ENCODE measurements at places on chromosomes 7 and 10. TPM values are rescaled to one million over a fixed set of nuclear protein-coding genes. Genes with fewer than 3 reads are reported as not detected.

DNA sequence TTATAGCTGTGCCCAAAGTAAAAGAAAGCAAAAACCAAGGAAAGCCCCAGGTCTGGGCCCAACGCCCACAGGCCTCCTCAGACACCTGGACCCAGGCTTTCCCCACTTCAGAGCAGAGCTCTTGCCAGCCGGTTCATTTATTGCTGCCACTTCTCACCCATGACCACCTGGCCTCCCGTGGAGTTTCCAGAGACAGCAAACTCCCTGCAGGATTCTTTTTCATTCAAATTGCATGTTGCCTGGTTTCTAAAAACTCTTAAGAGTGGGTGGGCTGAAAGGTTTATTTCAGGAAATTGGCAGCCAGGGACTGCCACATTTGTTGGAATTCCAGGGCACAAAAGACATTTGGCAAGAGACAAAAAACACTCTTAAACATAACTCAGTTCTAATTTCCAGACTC, 4.7 kb downstream of the VOPP1 start:
- no peak for DNase-seq

GRCh38 chr10:49599546-49599945, 10.6 kb upstream of the SLC18A3 start:
- no peak for DNase-seq

DNA sequence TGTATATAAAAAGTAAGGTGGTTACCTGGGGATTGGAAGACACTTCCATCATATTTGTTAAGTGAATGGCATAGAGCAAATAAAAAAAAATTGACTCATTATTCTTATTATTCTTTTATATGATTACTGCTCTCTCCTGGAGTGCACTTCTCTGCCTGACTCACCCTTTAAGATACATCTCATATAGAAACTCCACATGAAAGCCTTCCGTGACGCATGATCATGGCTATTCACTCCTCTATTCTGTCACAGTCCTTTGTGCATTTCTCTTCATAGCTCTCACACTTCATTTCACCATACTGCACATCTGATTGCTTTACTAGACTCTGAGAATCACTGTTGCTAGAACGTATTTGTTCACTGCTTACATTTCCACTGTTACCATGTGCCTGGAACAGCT, 597.3 kb downstream of the CNTNAP2 start:
- DNase-seq = no peak

- DNase-seq = no peak
Observed at GRCh38 chr10:117550076-117550475, 7.5 kb downstream of the EMX2 start.

Gene NKX6-2
- total RNA-seq = not detected

Gene AGR3
- total RNA-seq = not detected

Gene GNG11
- 9.8 TPM for total RNA-seq

DNA sequence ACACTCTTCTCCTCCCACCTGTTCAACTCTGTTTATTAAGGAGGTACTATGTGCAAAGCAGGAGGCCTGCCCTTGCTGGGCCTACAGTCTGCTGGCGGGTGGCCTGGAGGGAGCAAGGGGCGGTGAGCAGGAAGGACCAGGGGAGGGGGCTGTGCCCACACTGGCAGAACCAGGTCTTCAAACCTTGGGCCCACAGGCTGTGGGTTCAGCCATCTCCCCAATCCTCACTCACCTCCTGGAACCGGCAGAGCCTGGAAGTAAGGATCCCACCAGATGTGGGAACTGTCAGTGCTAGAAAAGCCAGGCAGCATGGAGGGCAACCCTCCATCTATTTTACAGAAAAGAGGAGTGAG, 50.8 kb downstream of the CAMK2B start:
- DNase-seq = peak; percentile 19

DNA sequence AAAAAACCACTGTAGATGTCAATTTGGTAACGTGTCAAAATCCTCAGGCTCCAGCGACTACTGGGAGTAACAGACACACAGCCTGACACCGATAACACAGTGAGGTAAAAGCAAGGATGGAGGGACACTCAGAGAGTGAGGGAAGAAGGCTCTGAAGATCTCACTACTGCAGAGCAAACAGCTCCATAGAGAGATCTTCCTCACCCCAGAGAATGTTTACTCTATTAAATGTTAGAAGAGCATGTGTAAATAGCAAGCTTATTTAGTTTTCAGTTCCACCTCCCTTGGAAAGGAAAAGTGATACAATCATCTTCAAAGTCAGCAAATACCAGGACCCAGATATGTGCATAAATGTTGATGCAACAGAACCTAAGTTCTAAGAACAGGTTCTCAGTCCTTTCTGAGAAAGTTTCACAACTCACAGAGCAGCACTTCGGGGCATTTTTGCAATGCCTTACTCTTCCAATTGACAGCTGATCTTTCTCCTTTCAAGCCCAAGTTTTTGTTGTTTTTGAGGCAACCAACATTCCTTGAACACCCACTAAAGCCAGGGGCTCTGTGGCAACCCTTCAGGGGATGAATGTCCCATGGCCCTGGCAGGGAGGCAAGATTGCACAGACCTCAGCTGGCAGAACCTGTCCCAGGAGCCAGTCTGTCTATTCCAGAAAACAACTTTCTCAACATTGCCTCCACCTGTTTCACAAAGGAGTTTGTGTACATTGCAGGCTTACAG, 177.4 kb downstream of the SFMBT2 start:
- no peak for DNase-seq

GRCh38 chr7:7554021-7554432, 12.7 kb upstream of the MIOS start:
- DNase-seq = no peak

Gene FBXO24
- total RNA-seq = not detected

Gene FAM13C
- 49.7 TPM for total RNA-seq

DNA sequence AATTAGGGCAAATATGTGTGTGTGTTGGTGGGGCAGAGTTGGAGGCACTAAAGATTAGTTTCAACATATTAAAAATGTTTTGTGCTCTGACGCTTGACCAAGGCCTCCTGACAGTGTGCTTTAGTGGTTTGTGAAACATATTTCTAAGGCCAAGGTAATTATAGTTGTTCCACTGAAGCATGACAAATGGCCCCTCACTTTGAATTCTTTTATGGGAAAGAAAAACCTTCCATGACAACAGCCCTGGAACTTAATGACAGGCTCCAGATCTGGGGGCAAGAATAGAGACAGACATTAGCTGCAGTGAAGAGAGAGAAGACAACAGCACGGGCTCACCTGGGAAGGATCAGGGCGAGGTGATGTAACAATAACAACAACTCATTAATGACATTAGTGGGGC, 155.8 kb downstream of the CHN2 start:
- DNase-seq = no peak

DNA sequence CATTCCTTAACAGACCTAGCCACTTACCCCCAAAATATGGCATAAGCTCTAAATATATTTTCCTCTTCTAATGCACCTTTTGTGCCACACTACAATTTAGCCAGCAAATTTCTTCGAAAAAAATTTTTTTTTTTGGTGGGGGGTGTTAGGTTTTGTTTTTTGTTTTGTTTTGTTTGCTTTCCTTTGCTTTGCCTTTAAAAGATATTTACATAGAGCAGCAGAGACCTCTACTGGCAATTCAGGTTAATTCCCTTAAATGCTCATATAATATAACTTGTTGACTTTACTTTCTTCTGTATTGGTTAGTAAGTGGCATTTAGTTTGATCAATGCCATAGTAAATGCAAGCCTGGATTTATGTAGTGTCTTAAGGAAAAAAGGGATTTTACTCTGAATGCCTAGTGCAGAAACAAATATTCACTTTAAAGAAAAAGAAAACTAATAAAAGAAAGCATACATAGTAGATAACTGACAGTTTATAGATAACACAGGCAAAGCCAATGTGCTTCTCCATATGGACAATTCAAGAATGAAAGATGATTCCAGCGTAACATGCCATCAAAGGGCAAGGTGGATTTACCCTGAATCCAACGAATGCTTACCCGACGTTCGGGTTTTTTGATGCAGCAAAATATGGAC, 1250.6 kb downstream of the GATA3 start:
- DNase-seq = no peak

Gene SLC35B4
- 16.0 TPM for total RNA-seq

GRCh38 chr10:60732807-60733516, 45.3 kb upstream of the CDK1 start:
- DNase-seq = peak; percentile 48

DNA sequence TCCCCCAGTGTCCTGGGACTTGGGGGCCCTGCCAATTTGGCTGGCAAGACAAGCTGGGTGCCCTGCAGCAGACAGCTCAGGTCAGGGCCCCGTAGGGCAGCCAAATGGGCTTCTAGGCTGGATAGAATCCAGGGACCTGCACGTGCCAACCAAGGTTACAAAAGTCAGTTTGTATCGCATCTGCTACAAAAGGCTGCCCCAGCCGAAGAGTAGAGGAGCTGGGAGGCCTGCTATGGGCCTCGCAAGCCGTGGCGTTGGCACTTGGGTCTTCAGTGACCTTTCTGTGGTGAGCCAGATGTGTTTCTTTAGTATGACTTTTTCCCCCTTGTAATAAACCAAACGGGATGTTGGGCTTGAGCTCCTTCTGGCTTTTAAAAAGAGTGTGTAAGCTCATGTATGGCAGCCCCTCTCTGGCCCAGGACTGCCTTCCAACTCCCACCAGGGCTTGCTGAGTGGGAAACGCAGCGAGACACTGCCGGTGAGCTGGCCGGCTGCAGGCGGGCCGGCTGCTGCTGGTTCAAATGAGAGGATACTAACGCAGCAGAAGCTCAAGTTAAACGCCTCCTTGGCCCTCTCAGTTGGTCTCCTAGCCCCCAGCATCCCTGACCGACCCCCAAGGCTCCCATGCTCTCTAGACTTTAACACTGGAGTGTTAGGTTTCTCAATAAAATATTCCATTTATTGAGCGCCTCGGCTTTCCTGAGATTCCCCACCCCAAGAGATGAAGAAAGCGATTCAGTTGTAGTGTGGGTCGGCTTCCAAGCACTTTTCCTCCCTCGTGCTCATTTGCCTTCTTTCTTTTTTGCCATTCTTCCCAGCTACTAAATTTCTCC, 3.1 kb upstream of the HOXA10 start:
- DNase-seq = peak; percentile 57

DNA sequence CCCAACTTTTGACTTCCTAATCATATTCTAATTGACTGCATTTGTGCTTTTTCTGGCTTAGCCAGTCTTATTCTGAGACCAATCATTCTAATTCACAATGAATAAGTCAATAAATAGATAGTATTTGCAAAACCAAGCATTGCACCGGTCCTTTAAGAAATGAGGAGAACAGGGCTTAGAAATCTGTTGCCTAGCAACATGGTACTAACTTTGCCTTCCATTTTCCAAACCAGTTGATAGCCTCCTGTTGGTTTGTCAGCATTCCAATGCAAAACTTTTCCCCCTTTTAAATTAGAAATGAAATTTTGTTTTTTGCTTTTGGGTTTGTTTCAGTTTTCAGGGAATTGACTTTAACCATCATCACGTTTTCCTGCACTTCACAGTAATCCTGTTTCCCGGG, 603.5 kb upstream of the NRP1 start:
- DNase-seq = no peak

DNA sequence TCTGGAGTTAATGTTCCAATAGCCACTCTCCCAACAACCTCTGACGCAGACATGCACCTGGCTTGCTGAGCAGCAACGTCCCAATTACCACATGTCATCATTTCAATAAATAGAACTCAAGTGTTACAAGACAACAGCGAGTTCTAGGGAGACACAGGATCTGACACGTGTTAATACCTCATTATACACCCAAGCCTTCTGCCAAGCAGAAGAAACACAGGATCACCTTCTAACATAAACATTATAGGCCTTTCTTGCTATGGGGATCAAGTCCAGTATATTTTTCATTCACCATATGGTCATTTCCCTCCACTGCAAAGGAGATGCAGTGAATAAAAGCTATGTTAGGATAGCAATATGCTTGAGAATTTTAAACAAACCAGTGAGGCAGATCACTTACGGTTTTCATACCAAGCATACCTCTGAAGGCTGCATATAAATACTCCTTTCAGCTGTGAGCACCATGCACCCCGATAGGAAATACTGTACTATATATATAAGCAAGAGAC, 74.2 kb downstream of the JAZF1 start:
- no peak for DNase-seq

- DNase-seq = no peak
Observed at GRCh38 chr10:114967071-114967470, 29.1 kb downstream of the TRUB1 start.

- peak; percentile 90 for DNase-seq
Observed at GRCh38 chr10:44386546-44387052, 1.7 kb upstream of the CXCL12 start.

Gene DOCK4
- total RNA-seq = 34.2 TPM

Gene CALHM1
- total RNA-seq = not detected

- DNase-seq = no peak
Observed at GRCh38 chr10:89025453-89025852, 34.9 kb downstream of the FAS start.

GRCh38 chr7:132590162-132590561, 13.9 kb upstream of the PLXNA4 start:
- DNase-seq = no peak

DNA sequence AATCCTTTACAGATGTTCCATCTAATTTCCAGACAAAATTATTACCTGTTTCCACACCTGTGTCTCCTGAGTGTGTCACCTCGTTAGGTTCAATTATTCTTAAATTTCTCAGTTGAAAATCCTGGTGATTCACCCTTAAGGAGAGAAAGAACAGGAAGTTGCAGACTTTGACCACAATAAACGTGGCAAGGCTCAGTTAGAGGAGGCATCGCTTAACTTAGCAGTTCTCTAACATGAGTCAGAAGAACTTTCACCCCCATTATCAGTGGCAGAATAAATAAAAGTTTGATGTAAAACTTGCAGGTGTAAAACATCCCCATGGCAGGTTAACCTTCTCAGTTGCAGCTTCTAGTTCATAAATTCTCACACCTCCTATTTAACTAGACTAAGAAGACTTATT, 8.3 kb downstream of the XPNPEP1 start:
- DNase-seq = no peak

Gene GIMAP6
- 31.7 TPM for total RNA-seq

Gene OGDHL
- not detected for total RNA-seq

GRCh38 chr10:88154596-88155250, 291.3 kb downstream of the PTEN start:
- no peak for DNase-seq

DNA sequence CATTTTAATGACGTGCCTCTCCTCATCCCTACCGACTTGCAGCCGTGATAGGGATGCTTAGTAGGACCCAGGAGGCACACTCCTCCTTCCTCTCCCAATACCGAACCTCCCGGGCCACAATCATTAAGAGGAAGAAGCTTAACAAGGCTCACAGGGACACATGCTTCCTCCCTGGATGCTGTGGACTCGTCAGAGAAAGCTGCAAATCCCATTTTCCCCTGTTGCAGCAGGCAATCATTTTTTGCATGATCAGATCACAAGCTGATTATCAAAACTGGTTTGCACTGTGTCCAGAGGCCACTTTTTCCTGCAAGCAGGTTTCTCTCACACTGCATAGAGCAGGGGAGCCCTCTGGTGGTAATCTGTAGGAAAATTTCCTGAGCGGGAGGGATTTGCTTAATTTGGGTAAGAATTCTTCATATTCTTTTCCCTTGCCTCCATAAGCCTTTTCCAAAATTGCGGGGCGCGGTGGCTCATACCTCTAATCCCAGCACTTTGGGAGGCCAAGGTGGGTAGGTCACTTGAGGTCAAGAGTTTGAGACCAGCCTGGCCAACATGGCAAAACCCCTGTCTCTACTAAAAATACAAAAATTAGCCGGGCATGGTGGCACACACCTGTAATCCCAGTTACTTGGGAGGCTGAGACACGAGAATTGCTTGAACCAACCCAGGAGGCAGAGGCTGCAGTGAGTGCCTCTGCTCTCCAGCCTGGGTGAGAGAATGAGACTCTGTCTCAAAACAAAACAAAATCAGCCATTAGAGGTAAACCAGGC, 16.1 kb upstream of the LAMB4 start:
- DNase-seq = no peak

- DNase-seq = no peak
Observed at GRCh38 chr10:96038476-96039387, 4.7 kb upstream of the CCNJ start.

Gene VAX1
- not detected for total RNA-seq
